ENCODE measurements at places on chromosomes 7 and 10.
A peak's percentile ranks its signal among the peaks of the same experiment; 100 is the strongest.

GRCh38 chr7:158256091-158256816 lies 331.4 kb downstream of the PTPRN2 start:
- DNase-seq, result no peak

DNA sequence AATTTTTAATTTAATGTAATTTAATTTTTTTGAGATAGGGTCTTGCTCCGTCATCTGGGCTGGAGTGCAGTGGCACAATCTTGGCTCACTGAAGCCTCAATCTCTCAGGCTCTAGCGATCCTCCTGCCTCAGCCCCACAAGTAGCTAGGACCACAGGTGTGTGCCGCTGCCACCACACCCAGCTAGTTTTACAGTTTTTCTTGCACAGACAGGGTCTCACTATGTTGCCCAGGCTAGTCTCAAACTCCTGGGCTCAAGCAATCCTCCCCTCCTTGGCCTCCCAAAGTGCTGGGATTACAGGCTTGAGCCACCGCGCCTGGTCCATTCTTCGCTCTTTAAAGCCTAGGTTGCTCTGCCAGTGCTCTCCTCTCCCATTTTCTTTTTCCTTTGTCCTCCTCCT lies 12.9 kb downstream of the CALML3 start:
- no peak for DNase-seq

GRCh38 chr10:92914478-92915325 lies 66.4 kb downstream of the EXOC6 start:
- DNase-seq, result peak; percentile 49

DNA sequence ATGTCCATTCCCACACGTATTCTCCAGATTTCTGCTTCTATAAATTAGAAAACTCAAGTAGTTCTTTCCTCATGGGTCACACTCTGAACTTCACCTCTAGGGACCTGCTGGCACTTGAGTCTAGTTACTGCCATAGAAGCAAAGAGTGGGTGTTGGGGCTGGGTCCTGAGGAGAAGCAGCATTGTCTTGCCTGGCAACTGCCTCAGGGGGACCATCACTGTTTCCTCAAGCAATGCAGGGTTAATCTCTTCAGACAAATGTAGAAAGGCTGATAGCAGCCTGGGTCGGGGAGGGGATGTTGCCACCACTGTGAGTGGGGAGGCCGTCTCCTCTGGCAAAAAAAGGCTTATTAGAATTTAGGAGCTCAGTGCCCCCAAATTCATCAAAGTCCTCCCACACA lies 20.2 kb upstream of the PAPSS2 start:
- no peak for DNase-seq

Measured in SJSA1 (cell line).